Right lung (tissue), 10 donors: ENCODE measurements at places on chromosomes 6 and 20.

- DNase-seq, result no peak
Measured at GRCh38 chr20:10578607-10579006, 95.2 kb downstream of the JAG1 start.

- no peak for DNase-seq
Measured at GRCh38 chr6:24719125-24719971, at the start of gene C6orf62. Gene C6orf62, minus strand, starts transcription at chr6:24719154. Its CDS starts 486 bp downstream, at chr6:24718668.

GRCh38 chr6:84667252-84668213, 96.9 kb downstream of the TBX18 start:
- DNase-seq, result no peak

GRCh38 chr6:1942834-1943233, 302.6 kb downstream of the GMDS start:
- no peak for DNase-seq

GRCh38 chr6:142885182-142885867, 59.7 kb downstream of the HIVEP2 start:
- DNase-seq, result peak; percentile 73

DNA sequence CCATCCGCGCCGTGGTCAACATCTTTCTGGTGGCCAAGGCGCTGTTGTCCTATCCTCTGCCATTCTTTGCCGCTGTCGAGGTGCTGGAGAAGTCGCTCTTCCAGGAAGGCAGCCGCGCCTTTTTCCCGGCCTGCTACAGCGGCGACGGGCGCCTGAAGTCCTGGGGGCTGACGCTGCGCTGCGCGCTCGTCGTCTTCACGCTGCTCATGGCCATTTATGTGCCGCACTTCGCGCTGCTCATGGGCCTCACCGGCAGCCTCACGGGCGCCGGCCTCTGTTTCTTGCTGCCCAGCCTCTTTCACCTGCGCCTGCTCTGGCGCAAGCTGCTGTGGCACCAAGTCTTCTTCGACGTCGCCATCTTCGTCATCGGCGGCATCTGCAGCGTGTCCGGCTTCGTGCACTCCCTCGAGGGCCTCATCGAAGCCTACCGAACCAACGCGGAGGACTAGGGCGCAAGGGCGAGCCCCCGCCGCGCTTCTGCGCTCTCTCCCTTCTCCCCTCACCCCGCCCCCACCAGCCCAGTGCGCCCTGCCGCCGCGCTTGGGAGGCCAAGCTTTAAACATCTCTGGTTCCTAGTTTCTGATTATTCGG, 4.0 kb downstream of the SLC32A1 start:
- no peak for DNase-seq

DNA sequence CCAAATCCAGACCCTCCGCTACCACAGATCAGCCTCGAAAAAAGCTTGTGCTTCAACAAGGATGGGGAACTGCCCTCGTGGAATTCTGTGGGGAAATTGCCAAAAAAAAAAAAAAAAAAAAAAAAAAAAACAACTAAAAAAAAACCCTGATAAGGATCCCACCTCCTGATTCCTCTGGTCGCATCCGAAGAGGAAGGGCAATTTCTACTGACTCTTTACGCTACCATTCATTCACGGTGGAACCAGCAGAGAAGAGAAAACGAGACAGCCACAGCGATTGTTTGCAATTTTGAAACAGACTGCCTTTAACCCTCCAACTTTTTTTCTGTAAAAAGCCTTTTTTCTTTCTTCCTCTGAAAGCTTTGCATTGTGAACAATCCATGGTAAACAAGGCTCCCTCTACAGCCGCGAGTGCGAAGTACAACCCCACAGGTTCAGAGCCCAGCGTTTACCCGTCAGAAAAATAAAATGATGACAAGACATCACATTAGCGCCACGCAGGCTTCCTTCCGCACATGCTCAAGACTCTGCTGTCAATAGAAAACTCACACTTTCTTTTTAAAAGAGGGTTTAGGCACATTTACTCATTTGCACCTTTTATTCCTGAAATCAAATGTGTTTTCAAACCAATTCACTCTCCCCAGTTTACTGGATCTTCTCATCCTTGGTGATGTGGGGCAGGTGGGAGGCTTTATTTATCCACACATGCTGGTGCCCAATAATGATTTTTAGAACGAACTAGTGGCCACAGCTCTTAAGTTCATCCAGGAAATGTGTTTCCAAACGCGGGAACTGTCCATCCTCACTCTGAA, 100.0 kb downstream of the NOL4L start:
- peak; percentile 70 for DNase-seq

DNA sequence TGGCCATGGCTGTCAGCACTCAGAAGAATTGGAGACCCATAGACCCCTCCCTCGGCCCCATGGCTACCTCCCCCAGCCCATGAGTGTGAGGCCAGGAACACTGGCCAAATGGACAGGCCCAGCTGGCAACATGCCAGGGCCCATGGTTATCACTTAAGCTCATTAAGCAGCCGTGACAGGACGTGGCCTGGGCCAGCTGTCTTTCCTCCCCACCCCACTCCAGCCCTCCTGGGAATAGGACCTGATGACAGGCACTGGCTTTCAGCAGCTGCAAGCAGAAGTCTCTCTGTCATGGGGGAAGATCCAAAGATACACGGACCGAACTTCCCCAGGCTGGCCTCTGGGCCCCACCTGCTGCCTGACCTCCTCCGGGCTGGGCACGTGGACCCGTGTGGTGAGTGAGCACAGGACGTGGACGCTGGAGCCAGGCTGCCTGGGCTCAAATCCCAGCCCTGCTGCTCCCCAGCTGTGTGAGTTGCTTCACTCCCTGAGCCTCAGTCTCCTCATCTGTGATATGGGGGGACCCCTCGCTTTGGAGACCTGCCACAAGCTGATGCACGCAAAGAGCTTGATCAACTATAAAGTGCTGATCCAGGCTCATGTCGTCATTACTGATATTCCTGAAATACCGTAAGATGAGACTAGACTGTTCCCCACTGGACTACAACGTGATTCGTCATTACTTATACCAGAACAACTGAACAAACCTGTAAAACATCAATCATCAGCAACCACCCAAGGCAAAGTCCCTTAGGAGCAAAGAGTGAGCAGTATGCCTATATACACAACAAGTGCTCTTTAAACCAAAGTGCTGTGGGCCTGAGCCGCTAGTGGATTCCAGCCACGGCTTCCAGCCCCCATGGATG, 22.0 kb upstream of the VSTM2L start:
- DNase-seq, result peak; percentile 73

DNA sequence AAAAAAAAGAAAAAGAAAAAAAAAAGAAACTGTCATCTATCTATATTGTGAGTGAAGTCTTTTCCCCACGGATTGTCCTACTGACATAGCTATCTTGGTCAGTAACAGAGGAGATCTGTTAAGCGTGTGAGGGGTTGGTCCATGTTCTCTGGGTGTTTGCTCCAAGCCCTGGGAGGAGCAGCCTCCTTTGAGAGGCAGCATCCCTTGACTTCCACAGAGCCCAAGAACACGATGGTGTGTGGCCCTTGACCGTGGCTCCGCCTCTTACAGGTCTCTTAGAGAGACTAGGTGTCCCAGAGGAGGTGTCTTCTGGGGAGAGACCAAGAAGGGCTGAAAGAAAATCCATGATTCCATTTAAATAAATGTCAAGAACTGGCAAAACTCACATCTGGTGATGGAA, 60.1 kb upstream of the GTSF1L start:
- no peak for DNase-seq

- DNase-seq, result no peak
Measured at GRCh38 chr20:21181028-21181427, 55.1 kb downstream of the KIZ start.

GRCh38 chr6:683742-684440, 9.0 kb downstream of the EXOC2 start:
- peak; percentile 82 for DNase-seq

GRCh38 chr6:5673019-5673790, 333.5 kb downstream of the NRN1 start:
- peak; percentile 27 for DNase-seq

DNA sequence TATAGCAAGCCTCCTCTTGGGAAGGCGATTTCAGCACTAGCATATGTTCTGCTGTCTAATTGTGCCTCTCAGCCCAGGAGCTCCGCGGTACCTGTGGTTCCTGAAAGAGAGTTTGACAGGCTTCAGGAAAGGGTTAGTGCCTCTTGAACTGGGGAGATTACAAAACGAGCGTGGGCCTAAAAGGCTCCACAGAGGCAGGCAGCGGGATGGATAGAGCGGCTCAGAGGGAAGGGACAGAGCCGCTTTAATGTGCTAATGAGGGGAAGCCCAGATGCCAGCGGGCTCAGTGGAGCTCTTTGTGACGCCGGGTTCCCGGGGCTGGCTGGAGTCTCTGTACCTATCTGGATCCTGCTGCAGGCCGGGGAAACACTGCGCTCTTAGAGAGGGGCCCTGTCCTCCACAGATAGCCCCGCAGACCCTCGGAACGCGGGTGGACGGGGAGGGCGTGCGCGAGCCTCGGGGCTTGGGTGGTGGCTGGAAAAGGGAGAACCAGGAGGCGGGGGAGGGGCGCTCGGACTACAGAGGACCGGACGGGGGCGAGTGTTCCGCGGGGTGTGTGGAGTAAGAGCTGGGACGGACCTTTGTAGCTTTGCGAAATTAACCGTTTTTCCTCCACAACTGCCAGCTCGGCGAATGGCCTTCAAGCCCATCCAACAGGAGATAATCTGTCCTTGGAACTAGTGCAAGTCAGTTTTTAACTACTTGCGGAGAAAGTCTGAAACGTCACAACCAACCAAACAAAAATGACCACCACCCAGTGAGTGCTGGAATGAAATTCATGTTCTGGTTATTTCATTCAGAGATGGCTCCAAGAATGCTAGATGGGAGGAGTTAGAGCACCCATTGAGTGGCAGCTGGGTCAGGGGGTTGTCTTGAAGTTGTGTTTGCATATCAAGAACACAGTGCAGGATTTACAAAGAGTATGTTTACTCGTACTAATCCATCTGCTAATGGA, 13.0 kb downstream of the SLC35F1 start:
- no peak for DNase-seq

DNA sequence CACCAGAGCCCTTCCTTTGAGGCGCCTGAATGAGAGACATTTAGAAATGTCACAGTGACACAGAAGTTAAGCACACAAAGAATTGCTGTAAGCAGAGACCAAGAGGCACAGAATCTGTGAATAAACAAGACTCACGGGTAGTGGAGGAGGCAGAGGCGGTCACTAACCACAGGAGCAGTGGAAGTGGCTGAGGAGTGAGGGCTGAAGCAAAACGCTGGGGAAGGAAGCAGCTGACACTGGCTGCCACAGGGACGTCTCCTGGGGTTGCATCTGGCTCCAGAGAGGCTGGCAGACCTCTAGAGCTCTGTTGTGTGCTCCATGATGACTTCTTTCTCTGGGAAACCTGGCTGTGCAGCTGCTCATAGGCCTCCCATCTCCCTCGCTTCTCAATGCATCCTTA, 65.0 kb upstream of the SLC2A12 start:
- DNase-seq, result no peak

- DNase-seq, result no peak
Measured at GRCh38 chr6:39130691-39131090, 15.7 kb upstream of the SAYSD1 start.
